ENCODE measurements at places on chromosomes 13 and 19.

DNA sequence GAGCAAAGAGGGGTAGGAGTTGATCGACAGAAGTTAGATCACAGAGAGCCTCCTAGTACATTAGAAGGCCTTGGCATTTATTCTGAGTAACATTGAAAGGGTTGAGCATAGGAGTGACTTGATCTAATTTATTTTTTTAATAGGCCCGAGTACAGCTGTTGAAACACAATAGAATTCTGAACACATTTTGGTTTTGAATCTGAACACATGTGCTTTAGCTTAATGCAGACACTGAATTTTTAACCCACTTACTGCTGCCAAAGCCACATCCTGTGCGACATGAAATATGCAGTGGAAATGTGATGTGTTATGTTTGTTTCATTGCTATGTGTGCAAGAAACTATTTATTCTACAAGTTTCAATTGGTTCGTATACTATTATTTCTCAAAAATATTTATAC is 1505.9 kb downstream of the PCDH9 start:
- DNase-seq = no peak

- DNase-seq = no peak
These were observed 147.3 kb downstream of the SLC7A1 start for GRCh38 chr13:29448174-29448573.

DNA sequence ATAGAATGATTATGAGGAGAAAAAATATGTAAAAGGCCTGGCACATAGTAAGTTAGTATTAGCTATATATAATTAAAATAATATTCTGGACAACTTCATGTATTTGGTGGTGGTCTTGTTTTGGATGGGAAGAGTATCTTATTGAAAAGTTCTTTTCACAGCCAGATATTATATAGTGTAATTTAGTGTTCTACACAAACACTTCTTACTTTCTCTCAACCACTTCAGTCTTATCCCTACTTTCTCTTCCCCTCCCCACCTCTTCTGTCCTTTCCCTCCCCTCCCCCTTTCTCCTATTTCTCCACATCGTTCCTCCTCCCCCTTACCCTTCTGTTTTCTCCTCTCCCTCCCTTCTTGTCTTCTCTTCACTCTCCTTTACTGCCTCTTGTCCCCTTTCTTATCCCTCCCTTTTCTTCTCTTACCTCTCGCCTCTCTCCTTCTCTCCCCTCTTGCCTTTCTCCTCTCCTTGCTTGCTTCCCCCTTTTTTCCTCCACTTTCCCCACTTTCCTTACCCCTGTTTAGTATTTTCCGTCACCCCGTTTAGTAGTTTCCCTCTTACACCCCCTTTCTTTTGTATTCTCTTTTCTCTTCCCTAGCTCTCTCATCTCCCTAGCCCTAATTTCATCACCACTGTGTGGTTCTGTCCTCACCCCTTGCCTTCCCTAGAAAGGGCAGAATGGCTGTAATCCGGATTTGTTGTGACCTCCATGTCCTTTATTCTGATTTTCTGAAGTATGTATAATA is 107.2 kb upstream of the MLNR start:
- DNase-seq = no peak

DNA sequence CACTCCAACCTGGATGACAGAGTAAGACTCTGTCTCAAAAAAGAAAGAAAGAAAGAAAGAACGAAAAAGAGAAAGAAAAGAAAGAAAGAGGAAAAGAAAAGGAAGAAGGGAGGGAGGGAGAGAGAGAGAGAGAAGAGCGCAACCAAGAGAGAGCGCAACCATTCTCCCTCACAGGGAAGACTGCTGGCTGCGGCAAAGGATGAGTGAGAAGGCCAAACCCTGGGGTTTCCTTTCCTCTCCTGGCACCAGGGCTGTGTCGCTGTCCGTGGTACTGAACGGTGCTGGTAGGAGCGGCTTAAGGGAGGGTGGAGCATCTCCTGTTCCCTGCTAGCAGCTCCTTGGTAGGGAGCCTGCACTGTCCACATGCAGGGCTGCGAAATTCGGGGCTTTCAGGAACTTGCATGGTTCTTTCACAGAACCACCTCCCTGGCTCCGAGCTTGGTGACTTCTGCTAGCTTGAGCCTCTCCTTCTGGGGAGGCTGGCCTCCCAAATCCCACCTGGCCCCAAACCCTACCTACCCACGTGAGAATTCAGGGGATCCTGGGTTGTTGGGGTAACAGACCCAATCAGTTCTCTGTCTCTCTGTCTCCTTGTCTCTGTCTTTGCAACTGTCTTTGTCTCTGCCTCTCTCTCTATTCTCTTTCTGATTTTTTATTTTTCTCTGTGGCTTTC is 51.1 kb upstream of the ZNRF4 start:
- DNase-seq = no peak

DNA sequence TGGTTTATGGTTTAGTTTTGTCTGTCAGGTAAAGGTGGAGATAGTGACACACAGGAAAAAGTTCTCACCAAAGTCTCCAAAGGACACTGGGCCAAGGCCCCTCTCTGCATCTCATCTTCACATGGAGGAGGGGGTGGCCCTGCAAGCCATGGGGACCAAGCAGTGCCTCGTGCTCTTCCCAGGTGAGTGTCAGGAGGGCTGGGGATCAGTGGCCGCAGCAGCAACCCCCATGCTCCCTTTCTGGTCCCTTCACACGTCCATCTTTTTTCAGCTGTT is 88.0 kb downstream of the RGCC start:
- no peak for DNase-seq

DNA sequence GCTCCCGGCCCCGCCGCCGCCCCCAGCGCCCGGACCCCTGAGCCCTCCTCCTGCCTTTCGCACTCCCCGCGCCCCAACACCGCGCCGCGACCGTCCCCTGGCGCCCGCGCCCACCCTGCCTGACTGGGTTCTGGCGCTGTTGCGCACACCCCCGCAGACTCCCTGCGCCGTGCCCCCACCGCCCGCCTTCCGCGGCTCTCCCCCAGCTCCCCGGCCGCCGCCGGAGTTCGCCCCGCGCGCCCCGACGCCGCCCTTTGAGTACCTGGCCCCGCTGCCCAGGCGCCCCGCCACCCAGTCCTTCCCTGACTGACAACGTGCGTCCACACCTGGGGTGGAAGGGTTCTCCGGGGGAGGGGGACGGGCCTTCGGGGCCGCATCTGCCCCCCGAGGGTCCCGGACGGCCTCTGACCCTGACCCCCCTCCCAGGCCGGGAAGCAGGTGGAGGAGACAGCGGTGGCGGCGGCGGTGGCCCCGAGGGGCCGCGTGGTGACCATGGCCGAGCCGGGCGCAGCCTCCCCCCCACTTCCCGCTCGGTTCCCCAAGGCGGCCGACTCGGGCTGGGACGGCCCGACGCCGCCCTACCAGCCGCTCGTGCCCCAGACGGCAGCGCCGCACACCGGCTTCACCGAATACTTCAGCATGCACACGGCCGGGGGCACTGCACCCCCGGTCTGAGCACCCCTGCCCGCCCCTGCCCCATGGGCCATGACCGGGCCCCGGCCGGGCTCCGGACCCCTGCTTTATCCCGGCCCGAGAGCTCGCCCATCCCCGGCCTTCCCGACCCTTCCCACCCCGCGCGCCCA is 1.4 kb upstream of the MEGF8 start:
- DNase-seq = no peak

- no peak for DNase-seq
These were observed 34.4 kb downstream of the DNAJC15 start for GRCh38 chr13:43057653-43058317.

GRCh38 chr19:30529876-30530275 is 157.7 kb downstream of the ZNF536 start:
- no peak for DNase-seq

DNA sequence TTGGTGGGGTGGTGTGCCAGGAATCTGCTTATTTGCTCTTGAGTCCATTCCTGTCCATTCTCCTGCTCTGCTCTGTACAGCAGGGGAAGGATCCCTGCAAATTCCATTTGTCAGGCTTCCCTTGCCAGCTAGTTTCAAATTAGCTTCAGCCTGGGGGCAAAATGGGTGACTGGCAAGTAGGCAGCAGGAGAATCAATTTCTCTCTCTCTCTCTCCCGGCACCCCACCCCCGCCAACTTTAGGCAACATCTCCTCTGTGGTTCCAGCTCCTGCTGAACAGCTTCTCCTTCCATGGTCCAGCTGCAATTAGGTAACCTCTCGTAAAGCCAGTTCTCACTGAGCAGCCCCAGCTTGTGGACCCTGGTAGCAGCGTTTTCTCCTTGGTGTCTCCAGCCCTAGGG is 6.7 kb upstream of the MYCBP2 start:
- no peak for DNase-seq

GRCh38 chr13:85236413-85236812 is 562.8 kb downstream of the SLITRK6 start:
- DNase-seq = no peak

DNA sequence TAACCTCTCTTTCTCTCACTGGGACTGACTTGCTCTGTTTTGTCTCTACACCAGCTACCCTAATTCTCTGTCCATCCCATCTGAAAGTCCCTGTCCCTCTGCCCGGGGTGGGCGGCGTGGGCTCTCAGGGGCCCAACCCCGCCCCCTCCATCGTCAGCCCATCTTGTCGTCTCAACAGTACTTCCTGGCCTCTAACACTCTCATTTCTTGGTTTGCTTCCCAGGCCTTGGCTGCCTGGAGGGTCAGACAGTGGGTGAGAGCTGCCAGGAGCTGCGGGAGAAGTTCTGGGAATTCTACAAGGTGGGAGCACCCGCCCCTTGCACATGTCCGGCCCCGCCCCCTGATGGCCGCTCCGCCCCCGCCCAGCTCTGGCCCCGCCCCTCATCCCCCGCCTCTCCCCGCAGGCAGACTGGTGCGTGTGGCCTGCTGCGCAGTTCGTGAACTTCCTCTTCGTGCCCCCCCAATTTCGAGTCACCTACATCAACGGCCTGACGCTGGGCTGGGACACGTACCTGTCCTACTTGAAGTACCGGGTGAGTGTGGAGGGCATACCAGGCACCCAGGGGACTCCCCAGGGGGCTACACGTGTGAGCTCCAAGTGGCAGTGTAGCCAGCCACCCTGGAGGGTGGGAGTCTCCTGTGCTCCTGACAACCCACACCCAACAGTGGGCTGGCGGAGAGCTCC is 1.7 kb downstream of the MPV17L2 start:
- DNase-seq = no peak

DNA sequence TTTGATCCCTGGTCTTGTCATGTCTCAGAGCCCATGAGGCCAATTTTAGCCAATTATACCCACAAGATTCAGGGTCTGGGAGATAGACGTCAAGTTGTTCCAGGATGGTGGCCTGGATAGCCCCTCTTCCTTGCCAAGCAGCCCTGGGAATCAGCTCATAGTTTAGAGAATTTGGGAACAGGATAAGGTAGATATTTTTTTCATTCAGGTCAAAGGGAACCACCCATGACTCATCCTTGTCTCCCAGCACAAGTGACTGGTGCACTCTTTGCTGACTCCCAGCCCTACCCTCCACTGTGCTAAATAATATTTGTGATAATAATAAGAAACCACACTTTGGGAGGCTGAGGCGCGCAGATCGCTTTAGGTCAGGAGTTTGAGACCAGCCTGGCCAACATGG is 17.1 kb upstream of the S1PR4 start:
- no peak for DNase-seq

GRCh38 chr13:24651718-24652345 is 28.4 kb upstream of the ATP12A start:
- DNase-seq = no peak

- DNase-seq = no peak
These were observed 4.5 kb upstream of the ADAMTS10 start for GRCh38 chr19:8615024-8615423.

DNA sequence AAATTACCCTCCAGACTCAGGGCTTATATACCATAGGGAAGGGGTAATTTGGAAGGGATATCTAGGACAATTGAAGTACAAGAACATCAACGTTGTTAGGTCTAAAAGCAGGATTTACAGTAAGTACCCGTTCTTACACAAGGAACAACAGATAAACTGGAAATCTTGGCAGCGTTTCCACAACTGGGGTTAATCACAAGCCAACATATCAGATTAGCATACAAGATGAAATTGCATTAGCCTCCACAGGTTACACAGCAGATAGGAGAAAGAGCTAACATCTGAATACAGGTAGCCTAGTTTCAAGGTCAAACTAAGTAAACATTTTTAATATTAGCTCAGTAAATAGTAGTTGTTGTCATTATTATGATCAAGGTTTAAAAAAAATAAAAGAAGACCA is 1214.0 kb upstream of the PCDH20 start:
- DNase-seq = no peak

GRCh38 chr13:28499609-28500008 is 4.7 kb upstream of the FLT1 start:
- DNase-seq = no peak

GRCh38 chr19:54335979-54336892 is 2.7 kb downstream of the LILRA4 start:
- DNase-seq = no peak

GRCh38 chr13:20340759-20341171 is 108.6 kb upstream of the GJB6 start:
- no peak for DNase-seq

GRCh38 chr13:23671897-23672296 is 101.7 kb downstream of the TNFRSF19 start:
- no peak for DNase-seq

DNA sequence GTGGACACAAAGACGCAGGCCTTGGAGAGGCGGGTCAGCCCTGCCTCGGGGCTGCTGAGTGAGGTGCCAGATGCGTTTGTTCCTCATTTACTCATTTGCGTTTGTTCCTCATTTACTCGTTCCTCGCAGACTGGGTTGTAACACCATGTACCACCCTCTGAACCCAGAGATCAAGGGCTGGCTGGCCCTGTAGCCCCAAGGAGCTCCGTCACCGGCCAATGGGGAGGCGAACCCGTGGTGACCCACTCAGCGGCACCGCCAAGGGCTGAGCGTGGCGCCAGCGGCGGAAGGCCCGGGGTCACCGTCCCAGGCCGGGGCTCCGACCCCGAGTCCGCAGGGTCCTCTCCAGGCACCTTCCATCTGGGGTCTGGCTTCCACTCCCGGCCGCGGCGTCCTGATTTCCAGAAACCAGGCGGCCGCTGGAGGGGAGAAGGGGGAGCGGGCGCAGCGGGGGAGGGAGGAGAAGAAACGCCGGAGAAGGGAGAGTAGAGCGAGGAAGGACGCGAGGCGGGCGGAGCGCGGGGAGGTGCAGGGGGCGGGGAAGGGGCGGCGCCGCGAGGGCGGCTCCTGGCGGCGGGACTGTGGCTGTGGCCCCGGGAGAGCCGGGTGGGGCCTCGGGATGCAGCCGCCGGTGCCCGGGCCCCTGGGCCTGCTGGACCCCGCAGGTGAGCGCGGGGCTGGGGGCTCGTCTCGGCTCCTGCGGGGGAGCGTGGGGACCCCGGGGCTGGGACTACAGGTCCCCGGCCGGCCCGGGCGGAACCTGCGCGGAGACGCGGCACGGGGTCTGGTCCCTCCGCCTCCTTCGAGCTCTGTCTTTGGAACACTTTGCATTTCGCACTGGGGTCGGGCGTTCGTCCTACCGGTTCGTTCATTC is at the start of gene TMEM255B:
Gene TMEM255B (plus strand): TSS at position 576 of the 874 bp plus-strand sequence. CDS start 44 bp downstream, at position 620.
- no peak for DNase-seq

DNA sequence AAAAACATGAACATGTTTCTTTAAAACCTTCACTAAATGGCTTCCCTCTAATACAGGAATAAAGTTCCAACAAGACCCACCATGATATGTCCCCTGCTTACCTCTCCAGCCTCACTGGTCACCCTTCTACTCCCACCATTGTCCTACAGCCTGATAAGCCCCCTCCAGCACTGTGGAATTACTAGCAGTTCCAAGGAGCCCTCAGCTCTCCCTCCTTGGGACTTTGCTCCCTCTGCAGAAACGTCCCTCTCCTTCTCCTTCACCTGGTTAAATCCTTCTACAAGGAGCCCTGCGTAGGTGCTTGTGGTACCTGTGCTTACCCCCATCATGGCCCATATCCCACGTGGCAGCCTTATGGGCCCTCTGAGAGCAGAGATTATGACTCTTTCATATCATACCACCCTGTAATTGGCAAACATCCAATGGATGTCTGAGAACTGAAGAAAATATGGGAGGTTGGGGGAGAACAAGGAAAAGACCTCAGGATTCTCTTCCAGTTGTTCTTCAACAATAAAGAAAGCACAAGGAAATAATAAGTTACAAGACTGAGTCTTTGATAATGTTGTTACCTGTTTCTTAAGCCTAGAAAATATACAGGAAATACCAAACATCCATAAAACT is 26.1 kb upstream of the DOCK9 start:
- DNase-seq = peak; percentile 33
